ENCODE measurements at places on chromosomes 3 and 15.

DNA sequence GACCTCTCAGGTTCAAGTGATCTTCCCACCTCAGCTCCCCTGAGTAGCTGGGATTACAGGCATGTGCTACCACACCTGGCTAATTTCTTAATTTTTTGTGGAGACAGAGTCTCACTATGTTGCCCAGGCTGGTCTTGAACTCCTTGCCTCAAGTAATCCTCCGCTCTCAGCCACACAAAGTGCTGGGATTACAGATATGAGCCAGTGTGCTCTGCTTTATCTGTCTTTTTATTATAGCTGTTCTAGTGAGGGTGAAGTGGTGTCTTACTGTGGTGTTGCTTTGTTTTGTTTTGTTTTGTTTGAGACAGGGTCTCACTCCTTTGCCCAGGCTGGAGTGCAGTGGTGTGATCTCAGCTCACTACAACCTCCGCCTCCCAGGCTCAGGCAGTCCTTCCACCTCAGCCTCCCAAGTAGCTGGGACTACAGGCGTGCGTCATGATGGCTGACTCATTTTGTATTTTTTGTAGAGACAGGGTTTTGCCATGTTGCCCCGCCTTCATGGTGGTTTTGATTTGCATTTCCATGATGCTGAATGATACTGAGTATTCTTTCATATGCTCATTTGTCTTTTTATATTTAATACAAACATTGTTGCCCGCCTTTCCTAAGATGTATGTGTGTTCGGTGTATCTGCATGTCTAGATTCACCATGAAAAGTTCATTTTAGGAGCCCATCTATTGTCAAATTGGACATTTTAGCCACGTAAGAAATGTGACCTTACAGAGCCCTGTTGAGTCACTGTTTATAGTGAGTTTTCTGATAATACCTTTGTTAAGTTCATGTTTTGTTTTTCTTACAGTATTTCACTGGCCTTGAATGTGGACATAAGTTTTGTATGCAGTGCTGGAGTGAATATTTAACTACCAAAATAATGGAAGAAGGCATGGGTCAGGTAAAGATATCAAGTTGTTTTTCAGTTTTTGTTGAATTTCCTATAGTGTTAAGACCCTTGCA lies 80.6 kb downstream of the ARIH1 start:
- H3K27me3 ChIP-seq, result no peaks in the 10 kb centered on the region
- H3K36me3 ChIP-seq, result peaks cover 25% of the 10 kb centered on the region
- no peak overlapping the region for H3K4me3 ChIP-seq
- no peak for DNase-seq
- H3K4me1 ChIP-seq, result peaks cover 9% of the 10 kb centered on the region

DNA sequence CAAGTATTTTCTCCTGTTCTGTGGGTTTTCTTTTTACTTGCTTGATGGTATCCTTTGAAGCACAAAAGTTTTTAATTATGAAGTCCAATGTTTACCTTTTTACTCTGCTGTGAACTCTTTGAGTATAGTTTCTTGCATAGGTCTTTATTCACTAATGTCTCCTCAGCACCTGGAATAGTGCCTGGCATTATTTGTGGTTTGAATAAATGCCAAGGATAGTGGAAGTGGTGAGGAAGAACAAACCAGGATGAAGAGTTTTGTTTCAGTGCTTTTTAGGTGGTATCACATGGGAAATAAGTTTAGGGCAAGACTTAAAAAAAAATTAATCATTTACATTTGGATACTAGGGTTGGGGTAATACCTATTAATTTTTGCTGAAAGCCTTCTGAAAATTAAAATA lies 25.7 kb downstream of the GPD1L start:
- no peak overlapping the region for H3K27ac ChIP-seq
- no peak for DNase-seq
- no peak overlapping the region for H3K4me3 ChIP-seq
- H3K4me1 ChIP-seq, result peaks cover 7% of the 10 kb centered on the region
- peaks cover 16% of the 10 kb centered on the region for H3K36me3 ChIP-seq

- no peak overlapping the region for H3K27ac ChIP-seq
- no peak overlapping the region for H3K4me3 ChIP-seq
- H3K4me1 ChIP-seq, result no peaks in the 10 kb centered on the region
- H3K27me3 ChIP-seq, result peaks cover 8% of the 10 kb centered on the region
- no peaks in the 10 kb centered on the region for H3K36me3 ChIP-seq
- DNase-seq, result no peak
Observed at GRCh38 chr15:67385971-67386370, 131.4 kb downstream of the IQCH start.

GRCh38 chr3:13571831-13572750 lies 23.2 kb downstream of the FBLN2 start:
- H3K36me3 ChIP-seq, result no peaks in the 10 kb centered on the region
- no peak overlapping the region for H3K4me3 ChIP-seq
- no peak for DNase-seq
- no peaks in the 10 kb centered on the region for H3K4me1 ChIP-seq
- no peak overlapping the region for H3K27ac ChIP-seq

GRCh38 chr3:67647390-67647878 lies 7.0 kb downstream of the SUCLG2 start:
- H3K4me1 ChIP-seq, result peaks cover 45% of the 10 kb centered on the region
- H3K36me3 ChIP-seq, result peaks cover 27% of the 10 kb centered on the region
- no peak overlapping the region for H3K27ac ChIP-seq
- H3K27me3 ChIP-seq, result no peaks in the 10 kb centered on the region
- DNase-seq, result no peak

DNA sequence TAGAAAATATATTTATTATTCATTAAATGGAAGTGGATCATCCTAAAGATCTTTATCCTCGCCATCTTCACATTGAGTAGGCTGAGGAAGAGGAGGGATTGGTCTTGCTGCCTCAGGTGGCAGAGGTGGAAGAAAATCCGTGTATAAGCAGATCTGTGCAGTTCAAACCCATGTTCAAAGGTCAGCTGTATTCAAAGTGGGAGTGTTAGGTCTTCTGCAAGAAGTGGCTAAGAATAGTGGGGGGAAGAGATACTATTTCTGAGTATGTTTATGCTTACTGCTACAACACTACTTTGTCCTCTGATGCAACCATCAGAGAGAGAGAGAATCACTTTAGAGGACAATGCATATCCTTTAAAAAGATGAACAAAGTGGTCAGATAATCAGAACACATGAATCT lies 39.5 kb downstream of the YEATS2 start:
- no peak overlapping the region for H3K4me3 ChIP-seq
- no peak overlapping the region for H3K27ac ChIP-seq
- H3K4me1 ChIP-seq, result no peaks in the 10 kb centered on the region
- H3K27me3 ChIP-seq, result no peaks in the 10 kb centered on the region

DNA sequence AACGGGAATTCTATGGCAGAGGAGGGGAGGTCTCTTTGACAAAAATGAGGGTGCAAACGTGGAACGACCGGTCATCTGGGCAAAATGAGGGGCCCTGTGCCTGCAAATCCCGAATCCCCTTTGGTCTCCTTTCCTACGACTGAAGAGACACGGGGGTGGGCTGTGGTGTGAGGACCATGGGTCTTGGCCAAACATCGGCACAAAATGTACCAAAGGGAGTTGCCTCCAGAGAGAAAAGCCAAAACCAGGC lies 498 bp downstream of the ZNF280D start:
- H3K36me3 ChIP-seq, result peaks cover 3% of the 10 kb centered on the region
- peak overlapping the region; percentile 97 for H3K27ac ChIP-seq
- H3K4me1 ChIP-seq, result peaks cover 22% of the 10 kb centered on the region
- DNase-seq, result no peak

GRCh38 chr15:91331581-91331980 lies 231.5 kb downstream of the SV2B start:
- H3K27ac ChIP-seq, result no peak overlapping the region
- no peaks in the 10 kb centered on the region for H3K4me1 ChIP-seq
- peaks cover 4% of the 10 kb centered on the region for H3K27me3 ChIP-seq
- no peak overlapping the region for H3K4me3 ChIP-seq
- DNase-seq, result no peak

- peaks cover 10% of the 10 kb centered on the region for H3K27me3 ChIP-seq
- no peaks in the 10 kb centered on the region for H3K4me1 ChIP-seq
- no peak overlapping the region for H3K4me3 ChIP-seq
Observed at GRCh38 chr3:152021951-152022461, 148.6 kb downstream of the SUCNR1 start.

DNA sequence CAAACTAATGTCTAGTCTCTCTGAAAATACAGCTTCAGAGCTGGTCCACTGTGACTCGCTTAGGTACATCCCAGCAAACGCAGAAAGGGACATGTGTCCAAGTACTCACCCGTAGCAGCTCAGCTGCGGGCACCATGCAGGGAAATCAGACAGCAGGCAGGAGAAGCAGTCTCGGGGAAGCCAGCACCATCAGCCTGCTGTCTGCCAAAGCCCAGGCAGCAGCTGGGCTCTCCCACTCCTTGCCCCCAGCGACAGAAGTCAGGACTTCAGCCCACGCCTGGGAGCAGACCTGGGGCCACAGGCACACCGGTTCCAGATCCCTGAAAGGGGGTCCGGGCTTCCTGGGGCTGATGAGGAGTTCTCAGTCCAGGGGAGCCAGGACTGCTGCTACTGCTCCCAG lies 34.9 kb downstream of the SEMA5B start:
- H3K4me3 ChIP-seq, result no peak overlapping the region
- H3K27ac ChIP-seq, result no peak overlapping the region
- H3K36me3 ChIP-seq, result no peaks in the 10 kb centered on the region
- no peaks in the 10 kb centered on the region for H3K4me1 ChIP-seq
- peaks cover 33% of the 10 kb centered on the region for H3K27me3 ChIP-seq

DNA sequence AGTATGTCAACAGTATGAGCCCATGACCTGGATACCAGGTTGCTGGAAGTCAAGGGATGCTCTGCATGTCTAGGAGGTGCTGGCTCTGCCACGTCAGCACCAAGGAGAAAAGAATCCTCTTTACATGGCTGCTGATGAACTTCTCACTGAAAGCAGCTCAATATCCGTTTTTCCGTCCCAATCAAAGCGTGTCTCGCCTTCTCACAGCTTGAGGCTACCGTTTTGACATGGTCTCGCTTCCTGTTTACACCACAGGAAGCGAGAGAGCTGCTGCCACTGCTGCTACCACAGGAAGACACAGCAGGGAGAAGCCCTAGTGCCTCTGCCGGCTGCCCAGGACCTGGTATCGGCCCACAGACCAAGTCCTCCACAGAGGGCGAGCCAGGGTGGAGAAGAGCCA lies 27.3 kb downstream of the STARD5 start:
- peaks cover 50% of the 10 kb centered on the region for H3K36me3 ChIP-seq
- peak overlapping the region; percentile 95 for H3K27ac ChIP-seq
- H3K27me3 ChIP-seq, result no peaks in the 10 kb centered on the region
- DNase-seq, result peak; percentile 56

- H3K4me3 ChIP-seq, result no peak overlapping the region
- H3K36me3 ChIP-seq, result peaks cover 9% of the 10 kb centered on the region
- no peak for DNase-seq
- H3K4me1 ChIP-seq, result peaks cover 26% of the 10 kb centered on the region
- H3K27ac ChIP-seq, result peak overlapping the region; percentile 70
- H3K27me3 ChIP-seq, result no peaks in the 10 kb centered on the region
Observed at GRCh38 chr3:188310270-188310710, 156.3 kb downstream of the LPP start.

DNA sequence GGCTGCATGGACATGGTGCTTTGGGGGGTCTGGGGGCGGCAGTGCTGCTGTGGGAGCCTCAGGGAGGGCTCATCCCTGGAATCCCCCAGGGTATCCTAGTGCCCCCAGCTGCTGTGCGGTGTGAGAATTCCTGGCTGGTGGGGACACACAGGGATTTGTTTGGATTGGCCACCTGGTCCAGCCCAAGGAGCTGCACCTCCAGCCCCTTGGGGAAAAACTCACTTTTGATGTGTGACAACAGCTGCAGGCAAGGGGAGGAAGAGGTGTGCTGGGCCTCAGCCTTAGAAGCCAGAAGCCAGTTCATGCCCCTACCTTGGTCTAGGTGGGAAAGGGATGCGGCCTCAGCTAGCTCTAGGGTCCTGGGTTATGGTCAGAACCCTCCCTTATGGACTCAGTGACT lies 8.4 kb upstream of the COMMD4 start:
- DNase-seq, result no peak
- H3K4me1 ChIP-seq, result peaks cover 3% of the 10 kb centered on the region
- H3K27me3 ChIP-seq, result peaks cover 10% of the 10 kb centered on the region
- H3K36me3 ChIP-seq, result no peaks in the 10 kb centered on the region
- no peak overlapping the region for H3K27ac ChIP-seq

- no peak overlapping the region for H3K27ac ChIP-seq
- no peaks in the 10 kb centered on the region for H3K36me3 ChIP-seq
- H3K27me3 ChIP-seq, result no peaks in the 10 kb centered on the region
Observed at GRCh38 chr15:26640601-26641000, 132.3 kb downstream of the GABRB3 start.

DNA sequence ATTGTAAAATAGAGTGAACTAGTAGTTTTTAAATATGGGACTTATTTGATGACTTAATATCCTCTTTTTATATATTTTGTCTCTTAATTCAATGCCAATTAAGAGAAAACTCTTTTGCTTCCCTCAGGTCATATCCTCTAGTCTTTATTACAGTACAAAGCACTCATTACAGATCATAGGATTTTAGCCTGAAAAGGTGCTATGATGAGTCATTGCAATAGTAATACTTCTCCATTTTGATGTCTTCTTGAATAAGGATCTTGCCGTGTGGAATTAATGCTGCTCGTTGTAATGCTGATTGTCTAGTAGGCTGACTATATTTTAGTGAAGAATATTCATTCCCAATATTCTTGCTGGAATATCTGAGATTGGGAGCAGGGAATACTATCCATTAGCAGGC lies 612.2 kb upstream of the GOLIM4 start:
- no peak overlapping the region for H3K4me3 ChIP-seq
- no peak overlapping the region for H3K27ac ChIP-seq
- no peaks in the 10 kb centered on the region for H3K36me3 ChIP-seq
- H3K27me3 ChIP-seq, result no peaks in the 10 kb centered on the region

GRCh38 chr3:124967964-124968363 lies 33.4 kb upstream of the MUC13 start:
- no peak overlapping the region for H3K27ac ChIP-seq
- no peaks in the 10 kb centered on the region for H3K4me1 ChIP-seq

- H3K4me1 ChIP-seq, result no peaks in the 10 kb centered on the region
- DNase-seq, result no peak
- H3K36me3 ChIP-seq, result no peaks in the 10 kb centered on the region
- no peak overlapping the region for H3K4me3 ChIP-seq
Observed at GRCh38 chr15:87949151-87949574, 307.4 kb downstream of the NTRK3 start.

DNA sequence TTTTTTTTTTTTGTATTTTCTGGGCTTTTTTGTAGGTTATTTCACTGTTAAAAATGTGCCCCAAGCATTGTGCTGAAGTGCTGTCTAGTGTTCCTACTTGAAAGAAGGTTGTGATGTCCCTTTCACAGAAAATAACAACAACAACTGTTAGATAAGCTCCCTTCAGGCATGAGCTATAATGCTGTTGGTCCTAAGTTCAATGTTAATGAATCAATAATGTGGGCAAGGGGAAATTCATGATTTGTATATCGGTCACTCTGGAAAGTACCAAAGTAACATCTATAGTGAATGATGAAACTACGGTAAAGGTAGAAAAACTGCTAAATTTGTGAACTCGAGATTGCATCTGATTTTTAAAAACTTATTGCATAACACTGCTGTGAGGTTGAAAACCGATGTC lies 539.4 kb downstream of the CADM2 start:
- no peaks in the 10 kb centered on the region for H3K27me3 ChIP-seq
- H3K4me3 ChIP-seq, result no peak overlapping the region
- no peaks in the 10 kb centered on the region for H3K4me1 ChIP-seq
- H3K27ac ChIP-seq, result no peak overlapping the region
- H3K36me3 ChIP-seq, result no peaks in the 10 kb centered on the region
- no peak for DNase-seq

GRCh38 chr15:31265871-31266711 lies 60.5 kb upstream of the KLF13 start:
- peak; percentile 49 for DNase-seq
- peak overlapping the region; percentile 82 for H3K27ac ChIP-seq
- no peaks in the 10 kb centered on the region for H3K36me3 ChIP-seq
- no peaks in the 10 kb centered on the region for H3K27me3 ChIP-seq
- peak overlapping the region; percentile 73 for H3K4me3 ChIP-seq
